ENCODE measurements at places on chromosomes 11 and 22.

DNA sequence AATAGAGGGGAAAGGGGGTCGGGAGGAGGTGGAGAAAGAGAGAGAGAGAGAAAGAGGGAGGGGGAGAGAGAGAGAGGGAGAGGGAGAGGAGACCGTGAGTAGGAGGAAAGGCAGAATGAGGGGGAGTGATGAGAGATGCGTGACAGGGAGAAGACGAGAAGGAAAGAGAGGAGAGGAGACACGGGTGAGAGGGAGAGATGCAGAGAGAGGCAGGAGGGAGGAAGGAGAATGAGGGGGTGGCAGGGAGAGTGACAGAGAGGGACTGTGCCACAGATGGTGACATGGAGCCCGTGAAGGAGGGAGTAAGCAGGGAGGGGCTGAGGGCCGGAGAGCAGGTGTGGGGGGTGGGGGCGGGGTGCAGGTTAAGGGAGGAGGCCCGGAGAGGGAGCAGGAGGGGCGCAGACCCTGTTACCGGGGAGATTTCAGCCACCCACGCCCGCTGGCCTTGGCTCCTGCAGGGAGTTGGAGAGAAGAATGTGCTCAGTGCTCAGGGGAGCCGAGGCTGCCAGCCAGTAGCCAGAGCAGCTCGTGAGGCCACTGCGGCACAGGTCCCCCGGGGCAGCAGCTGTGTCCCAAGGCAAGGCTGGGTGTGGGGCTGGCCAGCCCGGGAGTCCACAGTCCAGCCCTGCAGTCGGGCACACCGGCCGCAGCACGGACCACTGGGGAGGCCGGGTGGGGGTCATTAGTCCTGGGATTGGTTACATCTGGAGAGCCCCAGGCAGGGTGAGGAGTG is at the start of gene SSTR3:
TSS of gene SSTR3 (minus strand) at position 304 of the 733 bp plus-strand sequence. CDS start 4,674 bp downstream, outside the sequence.
- DNase-seq, result no peak

DNA sequence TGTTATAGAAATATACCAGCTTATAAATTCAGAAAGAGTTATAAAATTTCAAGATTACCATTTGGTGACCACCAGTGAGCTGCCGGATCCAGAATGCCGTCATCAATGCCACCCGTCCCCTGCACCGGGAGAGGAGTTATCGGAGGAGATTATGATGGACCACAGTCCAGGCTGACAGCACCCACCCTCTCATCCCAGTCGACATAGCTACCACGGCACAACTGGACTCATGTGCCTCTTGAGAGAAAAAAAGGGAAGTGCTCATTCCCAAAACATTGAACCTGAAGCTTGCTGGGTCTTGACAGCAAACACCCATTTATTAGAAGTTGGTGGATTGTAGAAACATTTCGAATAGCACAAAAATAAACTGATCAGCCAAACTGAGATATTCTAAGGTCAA is 1331.5 kb downstream of the TBC1D22A start:
- no peak for DNase-seq

DNA sequence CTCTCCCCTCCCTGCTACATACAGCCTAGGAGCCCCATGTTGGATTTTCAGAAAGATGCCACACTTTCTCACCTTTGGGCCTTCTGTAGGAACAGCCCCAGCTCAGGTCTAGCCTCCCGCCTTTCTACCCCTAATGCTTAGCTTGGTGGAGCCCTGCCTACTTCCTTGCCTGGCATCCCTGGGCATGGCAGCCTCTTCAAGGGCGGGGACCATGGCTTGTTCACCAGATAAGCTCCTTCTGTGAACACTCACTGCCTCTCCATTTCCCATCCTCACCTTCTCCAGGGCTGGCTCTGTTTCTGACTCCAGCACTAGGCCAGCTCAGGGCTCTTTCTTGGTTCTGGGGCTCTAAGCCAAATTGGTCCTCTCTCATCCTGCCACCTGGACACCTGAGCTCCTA is 1.4 kb downstream of the SEPTIN3 start:
- DNase-seq, result no peak

DNA sequence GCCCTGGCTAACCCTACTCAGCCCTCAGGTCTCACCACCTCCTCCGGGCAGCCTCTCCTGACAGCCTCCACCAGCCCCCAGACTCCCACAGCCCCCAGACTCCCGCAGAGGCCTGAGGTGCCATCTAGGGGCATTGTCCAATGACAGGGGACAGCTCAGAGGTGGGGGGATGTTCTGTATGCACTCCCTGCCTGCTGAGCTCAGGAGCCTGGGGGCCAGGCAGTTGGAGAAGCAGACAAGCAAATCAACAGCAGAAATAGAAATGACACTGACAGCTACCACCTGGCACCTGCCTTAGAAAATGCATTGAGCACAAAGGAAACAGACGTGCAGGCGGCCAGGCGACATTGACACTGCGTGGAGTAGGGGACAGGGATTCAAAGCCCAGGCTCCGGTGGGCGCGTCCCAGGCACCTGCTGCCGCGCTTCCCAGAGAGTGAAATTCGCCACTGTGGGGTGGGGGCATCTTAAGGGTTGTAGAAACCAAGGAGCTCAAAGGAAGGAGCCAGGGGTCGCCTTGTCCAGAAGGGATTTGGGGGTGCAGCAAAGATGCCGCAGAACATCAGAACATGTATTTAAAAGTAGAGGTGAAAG is 22.5 kb upstream of the WNT7B start:
- DNase-seq, result no peak

DNA sequence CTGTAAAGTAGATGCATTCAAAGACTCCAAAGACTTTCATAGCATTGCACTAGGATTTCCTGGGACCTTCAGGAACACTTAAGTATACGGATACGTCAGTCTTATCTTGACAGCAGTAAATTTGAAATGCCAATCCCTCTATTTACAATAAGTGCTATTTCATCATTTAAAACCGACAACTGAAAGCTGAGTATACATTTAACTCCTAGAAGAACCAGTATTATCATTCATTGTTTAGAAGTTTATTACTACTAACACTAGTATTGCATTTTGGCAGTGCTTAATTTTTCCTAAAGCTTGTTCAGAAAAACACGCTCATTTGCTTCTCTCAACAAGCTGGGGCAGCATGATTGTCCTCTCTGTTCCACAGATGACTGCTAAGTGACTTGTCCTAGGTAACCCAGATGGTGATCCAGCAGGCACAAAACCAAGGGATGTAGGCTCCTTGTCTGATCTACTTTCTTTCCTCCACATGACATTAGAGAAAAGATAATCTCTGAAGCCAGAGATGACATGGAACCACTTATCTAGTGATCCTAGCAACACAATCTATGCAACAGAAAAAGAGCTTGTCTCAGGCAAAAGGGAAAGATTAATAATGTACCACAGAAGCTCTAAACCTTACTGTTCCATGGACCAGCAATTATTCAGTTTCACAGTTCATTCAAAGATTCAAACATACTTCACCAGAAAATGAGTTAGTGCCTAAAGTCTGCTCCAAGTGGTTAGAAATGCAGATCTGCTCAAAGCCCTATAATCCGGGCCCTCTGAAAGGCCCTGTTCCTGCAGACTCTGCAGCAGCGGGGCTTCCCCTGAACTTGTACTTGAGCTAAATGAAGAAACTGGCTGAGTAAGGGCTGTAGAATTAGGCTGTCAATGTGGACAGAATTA is 5.2 kb downstream of the MAML2 start:
- DNase-seq, result no peak

DNA sequence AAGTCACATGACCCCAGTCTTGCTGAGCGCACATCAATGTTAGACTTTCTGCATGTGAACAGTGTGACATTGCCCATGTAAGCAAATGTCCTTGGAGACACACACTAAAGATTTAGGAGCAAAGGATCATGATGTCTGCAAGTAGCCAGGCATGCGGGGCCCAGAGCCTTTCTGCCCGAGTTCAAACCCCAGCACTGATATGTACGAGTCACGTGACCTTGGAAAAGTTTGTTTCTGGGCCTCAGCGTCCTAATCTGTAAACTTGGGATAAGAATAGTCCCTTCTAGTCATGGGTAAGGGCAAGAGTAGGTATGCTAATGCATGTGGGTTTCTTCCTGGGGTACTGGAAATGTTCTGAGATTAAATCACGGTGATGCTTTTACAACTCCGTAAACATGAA is 16.8 kb upstream of the PGA3 start:
- no peak for DNase-seq

DNA sequence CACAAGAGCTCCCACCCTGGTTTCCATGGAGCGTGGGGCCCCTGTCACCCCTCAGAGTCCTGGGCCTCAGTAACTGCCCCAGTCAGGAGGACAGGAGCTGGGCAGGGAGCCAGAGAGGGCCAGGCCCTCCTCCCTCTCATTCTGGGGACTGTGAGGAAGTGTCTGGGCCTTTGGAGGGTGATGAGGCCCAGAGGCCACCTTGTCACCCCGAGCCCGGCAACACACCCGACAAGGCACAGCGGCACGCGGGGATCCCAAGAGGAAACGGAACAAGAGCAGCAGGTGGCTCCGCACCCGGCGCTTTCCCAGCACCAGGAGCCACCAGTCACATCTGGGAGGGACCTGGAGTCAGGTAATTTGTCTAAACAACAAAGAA is 72.1 kb downstream of the CELSR1 start:
- no peak for DNase-seq

Data from stimulated activated CD8-positive, alpha-beta memory T cell treated with anti-CD3 and anti-CD28 coated beads, Interleukin-2, amount 100 ng/mL, for 48 hours (primary cell).